ENCODE measurements at places on chromosomes 3 and 15.

GRCh38 chr15:85307687-85308045, 72.7 kb upstream of the AKAP13 start:
- no peak for DNase-seq

DNA sequence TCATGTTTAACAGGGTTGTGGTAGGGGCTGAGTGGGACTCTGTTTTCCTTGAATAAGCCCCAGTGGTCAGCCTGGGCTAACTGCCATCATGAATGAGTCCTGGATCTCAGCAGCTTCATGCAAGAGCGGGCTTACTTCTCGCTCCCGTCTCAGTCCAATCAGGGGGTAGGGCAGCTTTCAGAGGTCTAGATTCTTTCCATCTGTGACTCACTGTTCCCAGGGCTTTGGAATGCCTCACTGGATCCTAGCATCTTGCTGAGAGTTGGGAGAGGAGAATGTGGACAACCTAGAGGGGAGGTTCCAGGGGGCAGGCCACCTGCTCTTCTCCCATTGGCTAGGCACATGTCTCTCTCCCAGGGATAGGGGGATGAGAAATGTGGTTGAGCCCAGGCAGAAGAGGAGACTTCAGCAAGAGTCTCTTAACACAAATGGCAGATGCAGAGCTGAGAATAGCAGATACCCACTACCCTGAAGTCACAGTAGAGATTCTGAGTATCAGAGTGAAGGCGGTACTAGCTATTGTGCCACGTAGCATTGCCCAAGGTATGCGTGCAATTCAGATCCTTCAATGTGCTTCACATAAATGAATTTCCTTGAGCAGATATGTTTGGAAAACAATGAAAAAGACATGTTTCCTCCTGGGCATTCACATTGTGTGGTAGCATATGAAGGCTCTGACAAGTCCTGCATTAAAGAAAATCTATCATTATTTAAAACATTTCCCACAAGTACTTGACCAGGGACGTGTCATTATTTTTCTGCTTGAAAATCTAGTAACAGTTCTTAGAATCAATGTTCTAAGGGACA, 257.7 kb upstream of the PROK2 start:
- DNase-seq = no peak

- no peak for DNase-seq
Measured at GRCh38 chr3:103083848-103084631, 649.2 kb downstream of the ZPLD1 start.

DNA sequence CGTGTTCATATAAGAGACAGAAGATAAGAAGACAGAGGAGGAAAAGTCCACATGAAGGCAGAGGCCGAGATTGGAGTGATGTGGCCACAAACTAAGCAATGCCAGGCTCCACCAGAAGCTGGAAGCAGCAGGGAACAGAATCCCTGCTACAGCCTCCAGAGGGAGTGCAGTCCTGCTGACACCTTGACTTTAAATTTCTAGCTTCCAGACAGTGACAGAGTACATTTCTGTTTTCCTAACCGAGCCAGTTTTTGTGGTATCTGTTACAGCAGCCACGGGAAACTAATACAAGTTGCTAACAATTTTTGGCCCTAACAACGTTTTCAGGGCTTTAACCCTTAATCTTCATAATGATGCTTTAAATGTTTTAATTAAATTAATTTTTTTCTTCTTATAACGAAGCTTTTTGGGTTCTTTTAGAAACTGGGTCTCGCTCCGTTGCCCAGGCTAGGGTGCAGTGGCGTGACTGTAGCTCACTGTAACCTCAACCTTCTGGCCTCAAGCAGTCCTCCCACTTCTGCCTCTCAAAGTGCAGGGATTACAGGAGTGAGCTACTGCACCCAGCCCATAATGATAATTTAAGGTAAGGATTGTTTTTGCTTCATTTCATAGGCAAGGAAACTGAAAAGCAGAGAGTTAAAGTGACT, 202.3 kb upstream of the PROK2 start:
- no peak for DNase-seq

- peak; percentile 36 for DNase-seq
Measured at GRCh38 chr3:72246685-72247084, 461.7 kb upstream of the PROK2 start.

- DNase-seq = no peak
Measured at GRCh38 chr3:74538669-74539068, 75.8 kb downstream of the CNTN3 start.

DNA sequence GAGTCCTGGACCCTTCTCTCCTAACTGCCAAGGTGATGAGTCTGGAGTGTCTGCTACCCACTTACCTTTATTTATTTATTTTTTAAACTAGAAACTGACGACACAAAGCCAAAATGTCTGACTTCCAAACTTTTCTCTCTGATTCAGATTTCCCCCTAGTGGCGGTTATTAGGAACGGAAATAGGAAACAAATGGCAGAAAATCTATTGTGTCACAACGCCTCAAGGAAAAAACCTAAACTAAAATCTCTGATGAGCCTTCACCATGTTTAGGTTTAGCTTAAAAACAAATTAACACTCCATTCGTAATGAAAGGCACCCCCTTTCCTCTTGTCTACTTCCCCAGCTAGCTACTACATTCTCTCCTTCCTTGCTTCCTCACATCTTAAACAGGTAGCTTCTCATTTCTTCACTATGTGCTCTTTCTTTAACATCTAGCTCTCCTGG, 94.0 kb upstream of the MEX3B start:
- DNase-seq = no peak

DNA sequence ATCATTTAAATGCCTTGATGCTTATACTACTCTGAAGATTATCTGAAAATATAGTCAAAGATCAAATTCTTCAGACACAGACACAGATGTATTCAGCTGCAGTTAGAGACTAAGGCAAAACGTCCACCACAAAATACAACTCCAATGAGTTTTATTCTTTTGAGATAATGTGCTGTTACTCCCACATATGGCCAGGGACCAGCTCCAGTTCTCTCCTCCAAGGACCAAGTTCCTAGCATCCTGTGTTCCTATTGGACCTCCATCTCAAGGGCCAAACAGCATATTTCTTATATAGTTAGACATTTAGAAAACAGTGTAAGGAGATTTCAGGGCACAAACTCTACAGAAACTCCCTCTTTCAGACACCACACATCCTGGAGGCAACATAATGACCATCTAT, 27.1 kb downstream of the IP6K1 start:
- no peak for DNase-seq

GRCh38 chr3:152480282-152480953, 211.7 kb downstream of the MBNL1 start:
- DNase-seq = no peak

GRCh38 chr3:46935168-46935858, 41.2 kb downstream of the CCDC12 start:
- DNase-seq = no peak

Measured in cerebellar nuclear complex (tissue), 1 donor.